ENCODE measurements at places on chromosomes 12 and 14.

DNA sequence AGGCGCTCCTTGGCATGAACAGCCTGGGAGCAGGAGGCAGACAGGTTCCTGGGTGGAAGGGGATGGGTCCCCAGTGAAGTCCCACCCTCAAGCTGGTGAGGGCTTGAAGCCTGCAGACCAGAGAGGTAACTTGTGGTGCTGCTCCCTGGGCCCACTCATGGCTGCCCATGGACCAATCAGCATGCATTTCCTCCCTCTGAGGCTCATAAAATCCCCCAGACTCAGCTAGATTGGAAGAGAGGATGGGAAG, 50.2 kb downstream of the A2M start:
- no peak for DNase-seq

GRCh38 chr12:105341010-105341409, 10.5 kb downstream of the C12orf75 start:
- peak; percentile 52 for DNase-seq

DNA sequence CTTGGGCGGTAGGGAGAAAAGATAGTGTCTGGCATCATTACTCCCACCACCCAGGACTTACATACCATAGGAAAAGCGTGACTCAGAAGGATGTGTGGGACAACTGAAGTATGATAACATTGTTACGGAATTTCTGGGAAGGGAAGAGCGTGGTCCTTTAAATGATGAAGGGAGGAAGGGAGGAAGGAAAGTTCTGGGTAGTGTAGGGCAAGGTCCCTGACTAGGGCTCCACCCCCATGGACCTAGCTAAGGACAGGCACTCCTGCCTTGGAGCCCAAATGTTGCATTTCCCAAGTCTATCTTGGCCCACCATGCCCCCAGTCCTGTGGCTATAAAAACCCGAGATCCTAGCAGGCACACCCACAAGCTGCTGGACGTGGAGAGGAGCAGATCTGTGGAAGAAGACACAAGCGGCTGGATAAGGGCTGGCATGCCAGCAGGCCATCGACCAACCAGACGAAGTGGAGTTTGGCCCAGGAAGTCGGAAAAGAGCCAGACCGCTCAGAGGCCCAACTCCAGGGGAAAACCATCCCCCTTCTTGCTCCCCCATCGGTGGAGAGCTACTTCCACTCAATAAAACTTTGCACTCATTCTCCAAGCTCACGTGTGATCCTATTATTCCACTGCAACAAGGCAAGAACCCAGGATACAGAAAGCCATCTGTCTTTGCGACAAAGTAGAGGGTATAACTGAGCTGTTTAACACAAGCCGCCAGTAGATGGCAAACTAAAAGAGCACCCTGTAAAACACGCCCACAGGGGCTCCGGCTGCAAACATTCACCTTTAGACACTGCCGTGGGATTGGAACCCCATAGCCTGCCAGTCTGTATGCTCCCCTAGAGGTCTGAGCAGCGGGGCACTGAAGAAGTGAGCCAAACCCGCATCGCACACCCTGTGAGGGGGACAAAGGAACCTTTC, 23.0 kb upstream of the RAB21 start:
- DNase-seq: peak; percentile 90

- no peak for DNase-seq
Measured at GRCh38 chr14:89907655-89908054, 46.9 kb downstream of the EFCAB11 start.

Data from fibroblast of skin of right biceps (primary cell).